SK-N-SH treated with all-trans-retinoic acid at 6 μM for 48 hours (cell line): ENCODE measurements at places on chromosomes 12 and 14.

DNA sequence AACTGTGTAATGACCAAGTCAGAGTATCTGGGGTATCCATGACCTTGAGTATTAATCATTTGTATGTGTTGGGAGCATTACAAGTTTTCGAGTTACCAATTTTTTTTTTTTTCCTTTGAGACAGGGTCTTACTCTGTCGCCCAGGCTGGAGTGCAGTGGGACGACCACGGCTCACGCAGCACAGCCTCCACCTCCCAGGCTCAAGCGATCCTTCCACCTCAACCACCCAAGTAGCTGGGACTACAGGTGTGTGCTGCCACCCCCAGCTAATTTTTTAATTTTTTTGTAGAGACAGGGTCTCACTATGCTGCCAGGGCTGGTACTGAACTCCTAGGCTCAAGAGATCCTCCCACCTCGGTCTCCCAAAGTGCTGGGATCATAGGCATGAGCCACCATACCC lies 19.7 kb downstream of the SSH1 start:
- ATAC-seq = no peak

DNA sequence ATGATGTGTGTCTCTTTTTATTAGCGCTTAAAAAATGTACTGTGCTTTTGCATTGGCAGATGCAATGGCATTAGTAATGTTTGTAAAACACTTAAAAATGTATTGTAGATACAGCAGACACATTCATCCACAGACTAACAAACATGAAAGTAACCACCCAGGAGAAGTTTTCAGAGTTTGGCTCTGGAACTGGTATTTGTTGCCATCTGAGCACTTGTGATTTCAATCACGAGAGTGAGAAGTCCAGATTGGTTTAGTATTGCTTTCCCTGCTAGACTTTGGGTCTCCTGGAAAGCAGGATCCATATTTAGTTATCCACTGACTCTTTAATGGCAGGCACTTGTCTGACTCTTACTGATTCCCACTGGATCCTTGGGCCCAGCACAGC lies 13.2 kb downstream of the RASSF8 start:
- ATAC-seq = no peak

DNA sequence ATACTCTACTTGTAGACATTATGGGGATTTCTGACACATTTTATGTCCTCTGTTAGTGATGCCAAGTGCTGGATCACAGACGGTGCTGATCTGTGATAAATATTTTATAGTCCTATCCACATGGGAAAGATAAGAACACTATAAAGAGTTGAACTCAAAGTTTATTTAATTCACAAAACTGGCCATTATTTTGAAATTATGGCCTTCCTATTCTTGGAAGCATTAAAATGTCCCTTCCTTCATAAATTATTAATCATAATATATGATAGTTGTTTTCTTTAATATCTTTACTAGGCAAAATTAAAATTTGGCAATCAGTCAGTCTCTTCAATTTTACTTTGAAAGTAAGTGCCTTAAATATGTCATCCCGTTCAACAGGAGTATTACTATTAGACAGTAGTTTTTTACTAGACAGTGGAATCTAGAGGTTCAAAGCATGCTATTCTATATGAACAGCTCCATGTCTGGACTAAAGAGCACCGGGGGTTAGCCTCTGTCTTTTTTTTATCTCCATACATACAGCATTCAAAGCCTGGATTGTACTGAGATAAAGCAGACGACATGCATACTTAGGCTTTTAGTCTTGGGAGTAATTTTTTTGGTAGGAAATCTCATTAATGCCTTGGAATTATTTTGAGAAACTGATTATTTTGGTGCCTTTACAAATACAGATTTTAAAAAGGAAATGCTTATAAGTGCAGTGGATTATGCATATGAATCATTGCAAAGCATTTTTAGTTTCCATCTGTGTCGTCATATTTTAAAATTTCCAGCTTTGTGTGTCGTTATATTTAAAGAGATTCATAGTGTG lies 306.1 kb upstream of the RGS6 start:
- no peak; the same call in 2 of the 3 replicates for ATAC-seq

- ATAC-seq = no peak
Measured at GRCh38 chr14:37695866-37696265, 100.4 kb downstream of the TTC6 start.

GRCh38 chr12:5807090-5807414 lies 138.0 kb downstream of the ANO2 start:
- ATAC-seq = no peak

DNA sequence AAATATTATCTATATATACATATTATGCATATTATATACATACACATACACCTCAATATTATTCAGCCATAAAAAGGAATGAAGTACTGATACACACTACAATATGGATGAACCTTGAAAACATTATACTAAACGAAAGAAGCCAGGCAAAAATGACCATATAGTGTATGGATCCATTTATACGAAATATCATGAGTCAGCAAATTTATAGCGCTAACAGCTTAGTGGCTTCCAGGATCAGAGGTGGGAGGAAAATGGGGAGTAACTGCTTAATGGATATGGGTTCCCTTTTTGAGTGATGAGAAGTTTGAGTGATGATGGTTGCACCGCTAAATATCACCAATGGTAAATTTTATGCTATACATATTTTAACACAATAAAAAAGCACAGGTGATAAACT lies 32.7 kb downstream of the PTGER2 start:
- no peak for ATAC-seq

DNA sequence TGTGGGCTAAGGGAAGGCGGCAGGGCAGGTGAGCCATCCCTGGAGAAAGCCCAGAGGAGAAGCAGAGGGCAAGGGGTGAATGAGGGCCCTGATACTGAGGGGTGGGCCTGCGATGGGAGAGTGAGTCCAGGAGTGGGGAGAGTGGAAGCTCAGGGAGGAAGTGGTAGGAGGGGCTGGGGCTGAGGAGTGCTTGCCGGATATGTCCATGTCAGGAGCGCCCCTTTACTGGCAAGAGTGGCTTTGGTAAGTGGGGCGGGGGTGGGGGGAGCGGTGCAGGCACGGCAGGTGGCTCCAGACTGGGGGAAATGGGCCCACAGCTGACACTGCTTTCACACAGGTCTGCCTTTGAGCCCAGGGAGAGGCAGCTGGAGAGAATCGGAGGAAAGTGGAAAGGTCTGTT lies 86.4 kb upstream of the GPR68 start:
- ATAC-seq = no peak

DNA sequence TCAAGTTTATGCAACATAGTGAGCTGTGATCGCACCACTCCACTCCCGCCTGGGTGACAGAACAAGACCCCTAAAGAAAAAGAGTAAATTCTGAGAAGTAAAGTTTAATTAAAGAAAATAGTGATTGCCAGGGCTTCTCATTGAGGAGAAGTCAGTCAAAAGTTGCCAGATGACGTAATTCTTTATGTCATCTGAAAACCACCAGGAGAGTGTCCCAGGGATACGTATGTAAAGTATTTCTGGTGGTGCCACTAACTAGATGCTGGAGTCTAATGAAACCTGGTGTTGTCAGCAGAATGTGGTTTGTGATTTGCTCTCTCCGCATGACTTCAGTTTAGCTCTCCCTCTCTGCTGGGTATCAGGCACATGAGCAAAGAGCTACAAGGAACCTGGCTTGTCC lies 392.5 kb downstream of the DPF3 start:
- ATAC-seq = no peak
